ENCODE measurements at places on chromosomes 12 and 14.

GRCh38 chr14:52124791-52125684, 56.2 kb upstream of the NID2 start:
- DNase-seq, result no peak

GRCh38 chr14:74333909-74334308, 14.4 kb upstream of the VRTN start:
- DNase-seq, result no peak

- no peak for DNase-seq
These were observed 10.5 kb downstream of the NTF3 start for GRCh38 chr12:5442251-5443006.

DNA sequence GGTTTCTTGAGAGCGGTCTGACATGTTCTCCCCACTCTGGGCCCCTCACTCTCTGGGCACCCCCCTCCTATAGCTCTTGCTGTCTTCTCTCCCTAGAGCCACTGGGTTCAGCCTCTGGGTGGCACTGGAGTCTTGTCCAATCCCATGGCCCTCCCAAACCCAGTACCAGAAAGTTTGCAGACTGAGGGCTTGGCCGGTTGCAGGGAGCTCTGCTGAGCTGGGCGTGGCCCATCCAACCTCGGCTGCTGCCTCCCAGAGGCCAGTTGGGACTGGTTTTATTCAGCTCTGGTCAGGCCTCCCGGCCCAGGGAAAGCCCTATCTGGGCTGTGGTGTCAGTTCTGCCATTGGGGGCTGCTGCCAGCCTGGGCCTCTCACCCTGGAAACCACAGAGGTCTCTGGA, 37.9 kb downstream of the ISCA2 start:
- DNase-seq, result no peak

DNA sequence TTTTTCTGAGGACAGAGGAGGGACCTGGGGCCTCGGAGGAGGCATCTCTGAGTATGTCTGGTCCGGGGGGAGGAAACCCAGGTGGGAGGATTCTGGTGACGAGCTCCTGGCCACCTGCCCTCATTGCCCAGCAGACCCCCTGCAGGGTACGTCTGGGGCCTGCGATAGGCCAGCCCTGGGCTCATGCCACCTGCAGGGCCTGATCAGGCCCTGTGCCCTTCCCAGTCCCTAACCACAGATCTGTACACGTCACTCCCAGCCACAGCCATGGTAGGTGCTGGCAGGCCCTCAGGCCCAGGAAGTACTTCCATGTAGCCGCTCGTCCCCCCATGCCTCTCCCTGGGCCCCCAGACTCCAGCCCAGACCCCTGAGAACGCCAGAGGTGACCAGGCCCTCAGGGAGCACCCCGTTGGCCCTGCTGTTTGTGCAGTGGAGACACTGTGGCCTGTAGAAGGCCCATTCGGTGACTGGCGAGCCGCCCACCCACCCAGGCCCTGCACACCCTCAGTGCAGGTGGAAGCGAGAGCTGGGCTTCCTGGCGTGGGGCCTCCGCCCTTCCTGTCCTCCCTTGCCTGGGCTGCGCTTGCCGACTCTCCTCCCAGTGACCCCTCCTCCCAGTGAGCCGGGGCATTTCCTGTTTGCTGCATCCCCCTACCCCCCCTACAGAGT, 5.7 kb downstream of the INF2 start:
- DNase-seq, result no peak

- no peak for DNase-seq
These were observed 96.1 kb downstream of the DNAH10 start for GRCh38 chr12:123858176-123858575.

DNA sequence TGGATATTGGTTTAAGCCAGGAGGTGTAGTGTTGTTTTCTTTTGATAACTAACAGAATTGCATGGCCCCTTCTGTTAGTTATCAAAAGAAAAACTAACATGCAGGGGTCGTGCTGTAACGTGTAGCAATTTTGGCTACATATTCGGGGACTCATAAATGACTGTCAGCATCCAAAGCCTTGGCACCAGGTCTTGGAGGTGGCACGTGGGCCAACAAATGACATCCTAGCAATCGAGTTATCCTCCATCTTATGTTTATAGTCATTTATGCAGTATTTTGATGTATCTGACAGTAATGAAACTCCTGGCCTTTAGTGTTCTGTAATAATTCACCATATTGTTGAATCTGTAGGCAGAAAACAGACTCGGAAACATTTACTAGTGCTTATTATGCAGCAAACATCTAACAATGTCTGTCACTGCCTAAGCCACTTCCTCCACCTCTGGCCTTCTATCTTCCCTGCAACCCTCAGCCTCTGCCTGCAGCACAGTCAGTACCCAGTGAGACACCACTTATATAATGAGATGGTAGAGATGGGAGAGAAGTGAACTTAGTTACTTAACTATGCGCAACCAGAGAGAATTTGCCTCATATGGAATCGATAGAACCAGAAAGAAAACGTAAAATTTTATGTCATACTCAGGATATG, 184.6 kb downstream of the AEBP2 start:
- no peak for DNase-seq

- no peak for DNase-seq
These were observed 97.2 kb downstream of the MGAT4C start for GRCh38 chr12:86158956-86159355.

DNA sequence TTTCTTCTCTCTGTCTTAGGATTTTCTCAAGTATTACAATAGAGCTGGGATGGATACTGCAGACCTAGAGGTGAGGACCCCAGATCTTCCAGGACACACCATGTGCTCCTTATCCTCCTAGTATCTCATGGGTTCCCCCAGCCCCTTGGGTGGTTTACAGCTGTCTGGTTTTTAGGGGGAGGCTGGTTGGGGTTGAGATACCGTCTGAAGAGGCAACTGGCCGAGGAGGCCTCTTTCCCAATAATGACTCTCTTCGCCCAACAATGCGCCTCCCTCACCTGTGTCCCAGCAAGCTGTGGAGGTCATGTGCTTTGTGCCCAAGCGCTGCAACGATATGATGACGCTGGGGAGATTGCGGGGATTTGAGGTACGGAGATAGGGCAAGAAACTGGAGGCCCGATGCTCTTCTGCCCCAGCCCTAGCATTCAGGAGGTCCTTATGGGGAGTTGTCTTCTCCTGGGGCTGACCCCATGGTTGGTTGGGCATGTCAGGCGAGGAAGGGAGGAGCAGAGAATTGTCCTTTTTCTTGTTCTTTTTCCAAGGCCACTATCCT, 3.8 kb downstream of the ARHGEF25 start:
- no peak for DNase-seq

- no peak for DNase-seq
These were observed 8.1 kb upstream of the RNF34 start for GRCh38 chr12:121391619-121392324.

- no peak for DNase-seq
These were observed 430.4 kb downstream of the NPAS3 start for GRCh38 chr14:33369041-33369440.

DNA sequence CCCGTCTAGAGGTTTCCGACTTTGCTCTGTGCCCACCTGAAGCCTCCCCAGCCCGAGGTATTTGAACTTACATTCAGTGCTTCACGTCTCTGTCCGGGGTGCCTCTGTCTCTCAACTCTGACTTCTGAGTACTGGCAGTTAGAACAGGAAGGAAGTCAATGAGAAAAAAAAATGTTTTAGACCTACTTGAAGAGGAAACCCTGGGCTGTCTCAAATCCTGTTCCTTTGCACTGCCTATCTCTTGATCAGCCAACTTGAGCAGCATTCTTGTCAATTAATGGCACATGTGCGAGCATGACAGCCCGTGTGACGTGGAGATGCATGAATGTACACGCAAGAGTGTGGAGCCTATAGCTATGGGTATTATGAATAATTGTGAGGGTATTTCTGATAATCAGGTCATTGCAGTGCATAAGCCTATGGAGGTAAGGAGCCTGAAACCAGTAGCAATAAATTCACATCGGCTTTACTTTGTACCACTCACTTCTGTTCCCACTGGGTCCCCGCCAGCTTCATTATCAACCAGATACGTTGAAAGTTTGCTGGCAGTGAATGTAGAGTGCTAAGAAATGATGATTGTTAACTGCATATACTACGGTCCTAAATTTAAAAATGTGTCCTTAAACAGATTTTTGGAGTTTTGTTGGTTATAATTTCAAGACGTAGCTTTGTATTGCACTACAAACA, at the start of gene ARHGDIB:
ARHGDIB (minus strand) TSS at position 136 of the 687 bp plus-strand sequence. CDS start 10,889 bp downstream, outside the sequence.
- DNase-seq, result no peak

DNA sequence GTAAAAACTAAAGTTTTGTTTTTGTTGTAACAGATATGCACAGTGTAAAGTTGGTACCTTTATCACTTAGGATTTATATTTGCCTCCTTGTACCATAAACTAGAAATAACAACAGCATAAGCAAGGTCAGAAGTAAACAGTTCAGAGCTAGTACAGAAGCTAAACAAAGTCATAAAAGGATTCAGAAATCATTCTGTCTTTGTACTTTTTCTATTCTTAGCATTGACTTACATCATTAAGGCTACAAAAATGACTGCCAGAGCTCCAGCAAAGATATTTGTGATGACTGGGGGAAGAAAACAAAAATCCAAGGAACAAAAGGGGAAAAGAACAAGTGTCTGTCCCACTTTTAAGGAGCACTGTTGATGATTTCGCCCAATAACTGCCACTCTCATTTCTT, 347.2 kb downstream of the CCDC91 start:
- no peak for DNase-seq

- no peak for DNase-seq
These were observed 289.8 kb downstream of the DPF3 start for GRCh38 chr14:72604133-72604532.

GRCh38 chr14:97902630-97903029, 1105.4 kb downstream of the VRK1 start:
- no peak for DNase-seq

- DNase-seq, result peak; percentile 10
These were observed 91.7 kb upstream of the SEL1L start for GRCh38 chr14:81625343-81625742.

GRCh38 chr14:71533390-71533789, 398.8 kb upstream of the RGS6 start:
- no peak for DNase-seq

GRCh38 chr14:60651796-60652673, 2.8 kb upstream of the SIX1 start:
- no peak for DNase-seq

DNA sequence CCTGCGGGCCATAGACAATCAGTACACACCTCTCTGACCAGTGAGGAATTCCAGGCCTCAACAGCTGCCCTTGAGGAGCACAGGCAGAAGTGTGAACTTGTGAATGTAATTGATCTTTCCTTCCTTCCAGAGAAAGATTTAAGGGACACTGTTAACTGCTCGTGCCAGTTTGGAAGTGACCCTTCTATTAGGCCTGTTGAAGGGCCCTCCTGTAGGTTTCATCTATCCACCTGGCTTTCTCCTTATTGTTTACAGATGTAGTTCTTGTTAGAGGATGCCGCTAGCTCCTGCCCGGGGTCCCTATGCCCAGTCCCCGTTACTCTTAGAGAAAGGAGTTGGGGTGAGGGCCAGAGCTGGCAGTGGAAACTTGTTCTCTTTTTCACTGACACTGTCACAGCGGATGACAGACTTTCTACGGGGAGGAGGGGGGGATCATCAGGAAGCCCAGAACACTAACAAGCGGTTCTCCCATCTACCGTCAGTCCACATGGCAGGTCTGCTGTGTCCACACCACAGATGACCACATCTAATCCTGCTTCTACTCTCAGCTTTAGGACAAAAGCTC, 42.6 kb downstream of the SH2B3 start:
- no peak for DNase-seq

GRCh38 chr14:45361727-45362126, 108.7 kb upstream of the MIS18BP1 start:
- no peak for DNase-seq

DNA sequence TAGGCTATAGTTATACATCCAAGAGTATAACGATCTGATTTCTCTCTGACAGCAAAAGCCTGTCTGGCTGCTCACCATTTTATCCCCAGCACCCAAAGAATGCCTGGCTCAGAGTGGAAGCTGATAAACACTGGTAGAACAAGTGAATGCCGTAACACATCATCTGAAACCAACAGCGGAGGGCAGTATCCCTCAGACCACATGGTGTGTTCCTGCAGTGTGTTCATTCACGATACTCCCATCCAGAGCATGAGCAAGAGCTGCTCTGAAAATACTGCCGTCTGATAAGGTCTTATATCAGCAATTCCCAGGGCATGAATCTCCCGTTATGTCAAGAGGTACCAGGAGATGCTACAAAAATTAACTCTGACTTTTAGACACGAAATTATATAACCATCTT, 95.9 kb downstream of the TTC7B start:
- no peak for DNase-seq

- DNase-seq, result peak; percentile 62
These were observed 37.1 kb downstream of the CHGA start for GRCh38 chr14:92959761-92960680.

- DNase-seq, result no peak
These were observed 8.6 kb upstream of the G2E3 start for GRCh38 chr14:30550335-30550734.

DNA sequence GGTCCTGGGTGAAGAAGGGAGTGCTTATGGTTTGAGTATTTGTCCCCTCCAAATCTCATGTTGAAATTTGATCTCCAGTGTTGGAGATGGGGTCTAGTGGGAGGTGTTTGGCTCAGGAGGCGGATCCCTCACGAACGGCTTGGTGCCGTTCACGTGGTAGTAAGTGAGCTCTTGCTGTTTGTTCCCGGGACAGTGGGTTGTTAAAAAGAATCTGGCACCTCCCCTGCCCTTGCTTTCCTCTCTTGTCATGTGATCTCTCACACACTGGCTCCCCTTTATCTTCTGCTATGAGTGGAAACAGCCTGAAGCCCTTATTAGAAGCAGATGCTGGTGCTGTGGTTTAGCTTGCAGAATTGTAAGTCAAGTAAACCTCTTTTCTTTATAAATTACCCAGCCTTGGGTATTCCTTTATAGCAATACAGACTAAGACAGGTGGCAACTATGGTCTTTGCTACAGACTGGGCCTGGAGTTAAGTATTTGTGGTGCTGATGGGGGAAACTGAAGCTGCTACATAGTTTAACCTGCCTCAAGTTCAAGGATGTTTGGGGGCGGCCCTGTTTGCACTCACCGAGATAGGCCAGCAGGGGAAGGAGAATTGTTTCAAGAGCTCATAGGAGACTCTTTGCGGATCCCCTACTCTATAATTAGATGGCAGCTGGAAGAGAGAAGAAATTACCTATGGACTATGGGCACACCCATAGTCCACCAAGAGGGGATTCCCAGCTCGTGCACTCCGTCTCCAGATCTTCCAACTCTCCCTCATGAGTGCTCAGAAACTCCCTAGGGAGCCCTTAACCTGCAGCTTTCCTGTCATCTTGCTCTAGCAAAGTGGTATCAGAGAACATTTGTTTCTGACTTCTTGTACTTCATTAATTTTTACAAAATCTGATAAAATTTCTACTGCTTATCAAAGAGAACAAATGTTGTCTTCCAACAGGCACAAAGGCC, 164.6 kb downstream of the SLC15A5 start:
- DNase-seq, result no peak

- no peak for DNase-seq
These were observed 11.7 kb downstream of the NAV3 start for GRCh38 chr12:77842430-77842829.

Data from NCI-H2081 treated with DMSO at 0.1 percent for 48 hours (cell line).